Kidney tubule cell (primary cell): ENCODE measurements at places on chromosomes 5 and 9.
A peak's percentile ranks its signal among the peaks of the same experiment; 100 is the strongest.

- no peak for DNase-seq
These were observed 114.5 kb downstream of the RXRA start for GRCh38 chr9:134440636-134441226.

DNA sequence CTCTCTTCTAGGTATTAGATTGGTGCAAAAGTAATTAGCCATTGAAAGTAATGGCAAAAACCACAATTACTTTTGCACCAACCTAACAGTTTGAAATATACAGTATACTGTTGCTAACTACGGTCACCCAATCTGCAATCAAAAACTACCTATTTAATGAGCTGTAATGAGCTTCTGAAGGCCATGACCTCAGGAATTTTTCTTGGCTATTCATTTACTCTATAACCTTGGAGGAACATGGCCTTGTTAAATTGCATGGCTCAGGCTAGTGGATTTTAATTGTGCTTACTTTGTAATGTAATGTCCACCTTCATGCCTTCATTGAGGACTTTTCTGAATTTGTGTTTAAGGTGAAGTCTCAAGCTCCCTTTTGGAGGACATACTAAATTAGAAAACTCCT is 24.7 kb downstream of the DNAH5 start:
- no peak for DNase-seq

DNA sequence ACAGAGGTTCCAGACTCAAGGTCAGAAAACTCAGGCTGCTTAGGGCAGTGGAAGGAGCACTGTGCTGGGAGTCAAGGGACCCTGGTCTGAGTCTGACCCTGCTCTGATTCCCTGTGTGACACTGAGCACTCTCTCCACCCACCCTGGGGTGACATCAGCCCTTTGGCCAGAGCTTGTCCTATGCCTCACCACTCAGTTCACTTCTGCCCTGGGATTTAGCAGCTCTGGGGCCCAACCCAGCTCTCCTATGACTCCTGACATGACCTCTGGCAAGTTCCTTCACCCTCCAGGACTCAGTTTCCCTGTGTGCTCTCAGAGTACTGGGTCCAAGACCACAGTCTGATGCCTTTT is 63.9 kb downstream of the FAM114A2 start:
- no peak for DNase-seq

- peak; percentile 88 for DNase-seq
These were observed 107.4 kb downstream of the LMNB1 start for GRCh38 chr5:126884269-126884819.

DNA sequence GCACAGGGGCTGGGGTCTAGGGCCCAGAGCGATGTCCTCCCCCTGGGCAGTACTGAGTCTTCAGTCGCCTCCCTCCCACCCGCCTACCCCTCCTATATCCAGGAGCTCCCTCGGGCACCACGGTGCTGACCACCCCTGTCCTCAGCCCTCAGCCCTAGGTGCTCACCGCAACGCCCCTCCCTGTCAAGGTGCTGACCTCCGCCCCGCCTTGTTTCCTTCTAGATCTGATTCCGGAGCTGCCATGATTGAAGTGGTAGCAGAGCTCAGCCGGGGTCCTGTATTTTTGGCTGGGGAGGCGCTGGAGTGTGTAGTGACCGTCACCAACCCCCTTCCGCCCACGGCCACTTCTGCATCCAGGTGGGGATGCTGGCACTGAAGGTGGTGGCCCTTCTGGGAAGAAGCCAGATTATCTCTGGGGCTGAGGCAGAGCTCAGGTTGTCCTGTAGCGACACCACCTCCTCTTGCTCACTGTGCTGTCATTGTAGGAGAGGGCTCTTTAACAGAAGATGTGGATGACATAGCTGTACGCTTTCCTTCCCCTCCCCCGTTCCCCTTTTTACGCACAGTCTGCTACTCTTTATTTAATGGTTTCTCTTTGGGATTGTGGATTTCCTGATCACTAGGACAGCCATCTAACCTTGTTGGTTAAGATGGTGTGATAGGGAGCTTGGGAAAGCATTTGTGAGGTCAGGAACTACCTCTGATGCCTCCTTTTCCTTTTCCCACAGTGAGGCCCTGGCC is 598 bp downstream of the RGP1 start:
- DNase-seq, result peak; percentile 47

DNA sequence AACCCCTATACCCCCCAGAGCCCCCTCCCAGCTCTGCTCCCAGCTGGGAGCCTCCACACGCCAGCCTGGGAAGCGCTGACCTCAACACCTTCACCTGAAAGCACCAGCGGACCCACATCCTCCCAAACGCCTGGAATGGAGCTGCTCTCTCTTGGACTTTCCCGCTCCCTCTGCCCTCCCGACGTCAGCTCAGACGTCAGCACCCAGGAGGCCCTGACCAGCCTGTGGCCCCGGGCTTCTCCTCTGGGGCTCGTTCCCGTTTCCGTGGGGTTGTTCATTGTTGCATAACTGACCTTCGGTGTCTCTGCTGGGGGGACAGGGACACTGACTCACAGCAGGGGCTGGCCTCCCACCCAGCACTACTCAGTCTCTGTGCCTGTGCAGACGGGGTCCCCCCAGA is 35.0 kb upstream of the SLC6A3 start:
- DNase-seq, result no peak

DNA sequence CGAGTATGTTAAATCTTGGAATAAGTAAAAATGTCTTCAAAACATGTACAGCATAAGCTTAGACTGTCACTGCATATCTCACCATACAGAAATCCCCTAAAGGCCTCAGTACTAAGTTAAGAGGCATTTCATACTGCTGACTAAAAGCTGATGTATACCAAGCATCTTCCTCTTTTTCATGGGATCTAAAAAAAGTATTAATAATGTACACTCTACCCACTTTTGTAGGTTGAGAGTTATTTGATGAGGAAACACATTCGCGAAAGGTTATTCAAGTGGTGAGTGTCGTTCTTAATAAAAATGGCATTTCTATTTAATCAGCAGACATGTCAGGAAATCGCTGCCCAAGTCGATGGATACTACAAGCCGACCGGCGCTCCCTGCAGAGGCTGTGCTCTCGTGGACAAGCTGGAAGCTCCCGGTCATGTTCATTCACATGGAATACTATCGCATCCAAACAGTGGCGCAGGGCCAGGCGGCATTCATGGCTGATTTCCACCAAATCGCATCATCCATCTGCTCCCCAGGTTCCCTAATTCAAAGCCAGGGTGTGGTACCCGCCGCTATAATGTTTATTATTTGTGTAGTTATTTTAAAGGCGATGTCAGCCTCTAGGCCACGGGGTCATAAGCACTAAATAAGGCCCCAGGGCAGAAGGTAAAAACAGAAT is 724 bp downstream of the SGTB start:
- peak; percentile 69 for DNase-seq

- no peak for DNase-seq
These were observed 407.4 kb downstream of the HCN1 start for GRCh38 chr5:45288746-45289145.

- peak; percentile 87 for DNase-seq
These were observed at the start of gene ARAP3 for GRCh38 chr5:141681695-141682641. Gene ARAP3, minus strand, starts transcription at chr5:141682230. Its CDS starts 1,744 bp downstream, at chr5:141680486.

DNA sequence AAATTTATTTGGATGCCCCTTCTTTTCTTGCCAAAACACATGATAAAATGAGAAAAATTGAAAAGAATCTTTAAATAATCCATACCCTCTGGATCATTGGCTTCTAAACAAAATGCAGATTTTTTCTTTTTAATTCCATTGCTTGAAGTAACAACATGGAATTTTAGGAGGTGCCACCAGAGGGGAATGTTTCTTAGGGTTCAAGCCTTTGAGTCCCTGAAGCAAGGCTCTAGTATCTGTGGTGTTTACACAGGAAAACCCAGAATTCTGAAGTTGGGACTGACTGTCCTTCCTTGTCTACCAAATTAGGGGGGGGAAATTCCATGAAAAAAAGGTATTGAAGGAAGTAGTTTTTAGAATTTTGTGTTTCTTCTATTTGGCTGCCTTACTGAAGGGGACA is 69.4 kb downstream of the LMNB1 start:
- no peak for DNase-seq

GRCh38 chr9:87862536-87863268 is 20.0 kb upstream of the SPATA31E1 start:
- peak; percentile 95 for DNase-seq

GRCh38 chr5:130289132-130290088 is 385.1 kb downstream of the CHSY3 start:
- peak; percentile 10 for DNase-seq

- peak; percentile 49 for DNase-seq
These were observed 18.0 kb upstream of the JADE2 start for GRCh38 chr5:134507452-134507851.

DNA sequence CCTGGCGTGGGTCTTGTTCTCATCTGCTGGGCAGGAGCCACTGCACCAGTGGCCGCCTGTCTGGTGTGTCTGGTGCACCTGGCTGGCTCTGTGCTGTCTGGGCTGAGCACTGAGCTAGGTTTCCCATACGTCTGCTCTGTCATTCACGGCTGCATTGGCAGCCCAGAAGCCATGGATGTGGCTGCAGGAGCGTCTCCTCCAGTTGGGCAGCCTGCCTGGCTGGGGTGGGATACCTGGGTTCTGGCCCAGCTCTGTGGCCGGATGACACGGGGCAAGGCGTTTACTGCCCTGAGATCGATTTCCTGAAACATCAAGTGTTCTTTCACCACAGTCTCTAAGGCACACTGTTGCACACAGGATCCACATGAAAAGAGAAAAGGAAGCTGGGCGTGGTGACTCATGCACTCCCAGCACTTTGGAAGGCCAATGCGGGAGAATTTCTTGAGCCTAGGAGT is 25.5 kb upstream of the SLC25A51 start:
- DNase-seq, result peak; percentile 71

DNA sequence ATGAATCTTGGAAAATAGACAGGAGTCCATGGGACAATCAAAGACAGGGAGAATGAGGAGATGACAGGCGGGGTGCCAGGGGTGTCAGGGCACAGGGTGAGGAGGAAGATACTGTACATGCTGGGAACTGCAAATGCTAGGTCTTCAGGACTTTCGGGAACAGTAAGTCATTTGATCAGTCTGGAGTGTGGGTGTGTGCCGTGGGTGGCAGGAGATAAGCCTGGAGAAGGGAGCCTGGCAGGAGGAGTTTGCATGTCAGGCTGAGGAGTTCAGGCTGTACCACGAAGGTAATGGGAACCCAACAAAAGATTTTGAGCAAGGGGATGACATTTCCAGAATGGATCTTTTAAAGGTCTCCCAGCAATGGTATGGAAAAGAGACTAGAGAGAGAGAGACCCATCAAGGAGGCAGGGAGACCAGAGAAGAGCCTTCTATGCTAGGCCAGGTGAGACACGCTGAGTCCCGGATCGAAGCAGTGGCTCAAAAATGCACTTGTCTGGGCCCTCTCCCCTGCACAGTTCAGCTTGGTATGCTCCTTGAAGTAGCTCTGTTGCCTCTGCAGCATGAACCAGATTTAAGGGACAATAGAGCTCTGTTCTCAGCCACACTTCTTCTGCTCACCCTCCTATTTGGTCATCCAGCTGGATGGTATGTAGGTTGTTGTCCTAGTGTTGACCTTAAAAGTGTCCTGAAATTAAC is 77.0 kb upstream of the FER start:
- DNase-seq, result no peak

- DNase-seq, result no peak
These were observed 80.9 kb downstream of the DOCK8 start for GRCh38 chr9:295576-295975.

GRCh38 chr9:134333874-134334581 is 7.8 kb downstream of the RXRA start:
- DNase-seq, result no peak

DNA sequence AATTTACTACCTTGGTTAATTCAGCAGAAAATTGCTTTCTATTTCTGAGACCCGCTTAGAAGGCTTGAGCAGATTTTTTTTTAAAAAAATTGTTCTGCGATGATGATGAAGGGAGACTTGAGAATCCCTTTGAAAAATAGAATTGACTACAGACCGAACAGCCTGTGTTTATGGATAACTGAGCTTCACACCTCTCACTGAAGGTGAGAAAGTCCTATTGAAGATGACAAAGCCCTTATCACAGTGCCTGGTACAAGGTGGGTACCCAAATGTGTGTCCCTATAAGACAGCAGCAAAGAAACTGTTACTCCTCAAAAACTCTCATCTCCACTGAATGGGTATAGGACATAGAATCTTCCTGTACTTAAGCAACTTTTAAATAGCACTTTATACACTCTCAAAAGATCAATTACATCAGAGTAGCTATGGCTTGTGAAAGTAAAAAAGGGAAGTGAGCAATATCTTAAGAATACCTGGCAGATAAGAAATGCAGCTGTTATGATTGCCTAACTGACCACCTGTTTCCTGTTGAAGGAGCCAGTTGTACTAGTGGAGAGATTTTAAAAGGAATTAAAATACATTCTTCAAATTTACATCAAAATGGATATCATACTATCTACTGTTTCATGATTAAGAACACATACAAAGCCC is 419.7 kb downstream of the CHSY3 start:
- peak; percentile 12 for DNase-seq

- no peak for DNase-seq
These were observed at the start of gene DNAH5 for GRCh38 chr5:13944560-13945199. Gene DNAH5, minus strand, starts transcription at chr5:13944688. Its CDS starts 250 bp downstream, at chr5:13944438.

- no peak for DNase-seq
These were observed 4.8 kb upstream of the GRIA1 start for GRCh38 chr5:153485641-153486040.
